GM12864 (cell line): ENCODE measurements at places on chromosomes 5 and 9.

- DNase-seq: no peak
Measured at GRCh38 chr9:33159777-33160127, 7.4 kb downstream of the B4GALT1 start.

- no peak for DNase-seq
Measured at GRCh38 chr9:128374221-128374675, 3.1 kb downstream of the URM1 start.

GRCh38 chr9:88577256-88578120 lies 42.5 kb downstream of the NXNL2 start:
- no peak for DNase-seq

DNA sequence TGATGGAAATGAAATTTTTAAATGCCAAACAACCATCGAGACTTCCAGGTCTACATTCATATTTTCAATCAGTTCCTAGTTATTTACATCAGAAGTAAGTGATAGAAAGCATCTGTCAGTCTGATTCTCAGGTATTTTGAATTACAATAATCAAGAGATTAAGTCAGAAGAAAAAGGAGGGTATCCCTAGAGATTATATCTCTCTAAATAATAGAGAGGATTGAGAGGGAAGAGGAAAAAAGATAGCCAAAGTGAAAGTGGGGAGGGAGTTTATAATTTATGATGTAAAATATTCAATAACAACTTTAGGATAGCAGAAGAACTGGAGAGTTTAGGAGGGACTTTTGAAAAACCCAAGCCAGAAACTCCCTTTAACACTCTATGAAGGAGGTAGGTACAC lies 400.2 kb downstream of the EFNA5 start:
- DNase-seq: no peak

- DNase-seq: no peak
Measured at GRCh38 chr5:54457094-54457862, 1.8 kb downstream of the HSPB3 start.

GRCh38 chr9:86549401-86549811 lies 195.2 kb upstream of the TUT7 start:
- no peak for DNase-seq

DNA sequence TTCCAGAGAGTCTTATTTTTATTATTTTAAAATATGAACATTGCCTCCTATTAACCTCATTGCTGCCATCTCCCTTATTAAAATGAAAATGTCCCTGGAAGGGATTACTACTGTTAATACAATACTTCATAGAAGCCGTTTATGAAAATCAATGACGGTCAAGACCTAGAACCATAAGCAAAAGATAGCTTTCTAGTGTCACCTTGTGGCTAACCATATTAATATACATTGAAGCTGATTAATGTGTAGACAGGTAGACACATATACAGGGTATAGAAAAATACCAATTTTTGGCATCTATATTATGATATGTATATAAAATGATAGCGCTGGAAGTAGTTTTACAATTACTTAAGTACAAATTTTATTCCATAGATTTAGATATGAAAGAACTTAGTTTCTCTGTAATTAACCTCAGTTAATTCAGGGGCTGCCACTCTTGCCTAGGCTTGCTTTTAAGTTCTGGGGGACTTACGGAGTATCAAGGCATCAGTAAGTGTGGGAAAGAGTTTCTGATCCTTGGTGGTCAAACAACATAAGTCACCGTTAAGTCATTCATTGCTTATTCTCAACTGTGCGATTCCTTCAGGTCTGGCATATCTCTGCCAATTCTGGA lies 2.5 kb upstream of the YTHDC2 start:
- DNase-seq: no peak

GRCh38 chr5:96431376-96432187 lies 1.5 kb downstream of the PCSK1 start:
- DNase-seq: no peak

GRCh38 chr9:4108754-4109465 lies 191.0 kb downstream of the GLIS3 start:
- no peak for DNase-seq

GRCh38 chr9:137157618-137158415 lies 12.0 kb downstream of the LRRC26 start:
- no peak for DNase-seq

- no peak for DNase-seq
Measured at GRCh38 chr5:124745928-124746915, at the start of gene ZNF608. Gene ZNF608, minus strand, starts transcription at chr5:124746639. Its CDS starts 1,650 bp downstream, at chr5:124744989.

- DNase-seq: peak; percentile 19
Measured at GRCh38 chr5:4879693-4880303, 260.3 kb upstream of the ADAMTS16 start.

DNA sequence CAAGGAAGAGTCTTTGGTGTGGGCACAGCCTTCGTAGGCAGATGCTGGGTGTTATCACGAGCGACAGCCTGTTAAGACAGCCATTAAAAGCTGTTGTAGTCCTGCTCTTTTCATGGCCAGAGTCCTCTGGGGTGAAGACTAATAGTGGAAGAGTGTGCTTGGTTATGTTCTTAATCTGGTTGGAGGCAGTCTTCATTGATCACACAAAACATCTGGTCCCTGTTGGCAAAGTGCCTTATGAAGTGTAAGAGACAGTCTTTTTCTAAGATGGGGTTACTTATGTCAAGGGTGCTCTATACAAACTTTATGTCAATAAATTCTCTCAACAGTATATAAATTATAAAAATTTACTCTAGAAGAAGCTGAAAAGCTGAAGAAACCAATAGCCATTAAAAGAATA lies 280.4 kb downstream of the CAAP1 start:
- DNase-seq: no peak

DNA sequence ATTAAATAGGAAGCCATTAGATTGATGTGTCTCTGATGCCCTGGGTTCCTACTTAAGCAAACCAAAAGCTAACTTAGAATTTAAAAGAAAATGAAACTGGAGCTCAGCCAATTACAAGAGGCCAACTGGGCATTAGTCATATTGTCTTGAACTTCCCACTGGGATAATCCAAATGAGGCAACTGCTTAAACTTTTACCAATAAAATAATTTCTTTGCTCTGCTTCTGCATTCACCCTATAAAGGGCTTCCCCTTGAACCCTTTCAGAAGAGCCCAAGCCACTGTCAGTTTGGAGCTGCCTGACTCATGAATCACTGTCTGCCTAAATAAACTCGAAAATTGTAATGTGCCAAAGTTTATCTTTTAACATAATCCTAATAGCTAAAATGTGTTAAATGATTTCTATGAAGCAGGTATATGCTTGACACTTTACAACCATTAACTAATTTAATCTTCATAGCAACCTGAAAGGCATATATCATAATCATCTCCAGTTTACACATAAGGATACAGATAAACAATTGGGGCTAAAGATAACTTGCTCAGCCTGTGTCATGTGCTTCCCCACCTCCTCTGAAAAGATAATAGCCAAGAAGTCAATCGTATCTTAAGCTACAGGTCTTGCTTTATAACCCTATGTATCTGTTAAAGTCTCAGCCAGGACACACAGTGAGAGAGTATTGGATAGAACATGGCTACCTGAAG lies 11.5 kb downstream of the GPR150 start:
- no peak for DNase-seq

GRCh38 chr9:123662057-123662776 lies 267.7 kb downstream of the DENND1A start:
- no peak for DNase-seq

DNA sequence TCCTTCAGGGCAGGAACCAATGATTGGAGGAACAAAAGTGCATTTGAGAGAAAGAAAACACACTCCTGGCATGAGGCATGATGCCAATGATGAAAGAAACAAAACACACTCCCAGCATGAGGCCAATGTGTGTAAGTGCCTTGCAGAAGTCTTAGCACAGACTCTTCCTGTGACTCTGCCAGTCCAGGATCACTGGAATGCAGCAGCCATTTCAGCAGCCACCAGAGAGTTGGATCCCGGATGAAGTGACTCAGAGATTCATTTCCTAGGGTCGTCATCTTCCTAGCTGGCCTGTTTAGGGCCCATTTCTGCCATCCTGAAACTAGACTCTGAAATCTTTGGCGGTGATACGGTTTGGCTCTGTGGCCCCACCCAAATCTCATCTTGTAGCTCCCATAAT lies 212.5 kb downstream of the CFAP90 start:
- DNase-seq: no peak

- DNase-seq: no peak
Measured at GRCh38 chr5:112552791-112553190, 133.7 kb upstream of the EPB41L4A start.

GRCh38 chr5:165573445-165573844 lies 2068.0 kb downstream of the MAT2B start:
- DNase-seq: no peak

GRCh38 chr9:101648493-101648892 lies 53.7 kb upstream of the PPP3R2 start:
- DNase-seq: no peak

DNA sequence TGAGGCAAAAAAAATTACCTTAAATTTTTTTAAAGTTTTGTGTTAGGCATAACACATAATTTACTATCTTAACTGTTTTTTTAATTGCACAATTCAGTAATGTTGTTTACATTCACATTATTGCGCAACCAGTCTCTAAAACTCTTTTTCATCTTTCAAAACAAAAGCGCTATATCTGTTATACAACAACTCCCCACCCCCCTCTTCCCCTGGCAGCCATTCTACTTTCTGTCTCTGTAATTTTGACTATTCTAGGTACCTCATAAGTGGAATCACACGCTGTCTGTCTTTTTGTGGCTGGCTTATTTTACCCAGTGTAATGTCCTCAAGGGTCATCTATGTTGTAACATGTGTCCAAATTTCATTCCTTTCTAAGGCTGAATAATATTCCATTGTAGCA lies 241.5 kb upstream of the DMRT1 start:
- no peak for DNase-seq

GRCh38 chr5:158084292-158084691 lies 225.3 kb upstream of the CLINT1 start:
- no peak for DNase-seq

- no peak for DNase-seq
Measured at GRCh38 chr5:170211575-170212334, 21.0 kb upstream of the C5orf58 start.

GRCh38 chr9:76580820-76581219 lies 121.8 kb downstream of the GCNT1 start:
- DNase-seq: no peak

- no peak for DNase-seq
Measured at GRCh38 chr5:109249126-109249525, 160.6 kb downstream of the PJA2 start.

GRCh38 chr5:135584918-135585317 lies 6.1 kb upstream of the CXCL14 start:
- no peak for DNase-seq

GRCh38 chr5:119582987-119583386 lies 46.4 kb upstream of the FAM170A start:
- no peak for DNase-seq

DNA sequence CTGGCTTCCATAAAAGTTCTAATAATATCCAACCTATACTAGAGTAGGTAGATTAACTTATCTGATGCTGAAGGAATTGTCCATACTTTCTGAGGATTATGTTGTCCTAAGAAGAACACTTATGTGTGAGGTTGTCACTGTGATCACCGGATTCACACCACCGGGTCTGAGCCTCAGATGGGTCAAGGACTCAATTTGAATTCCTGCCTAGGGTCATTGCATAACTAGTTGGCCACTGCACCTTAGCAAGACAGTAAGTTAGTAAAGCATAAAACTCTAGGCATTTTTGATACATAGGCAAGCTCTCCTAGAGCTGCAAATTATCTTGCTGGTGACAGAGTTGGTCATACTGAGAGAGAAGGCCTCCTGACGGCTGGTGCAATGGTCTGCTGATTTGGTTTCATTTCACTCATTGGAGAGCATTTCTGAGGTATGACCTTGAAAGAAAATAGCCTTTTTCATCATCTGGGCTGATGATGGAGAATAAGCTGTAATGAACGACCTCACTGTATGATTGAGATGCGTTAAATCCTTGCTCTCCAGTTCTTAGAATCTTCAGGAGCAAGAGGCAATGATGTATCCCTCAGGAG lies 72.0 kb upstream of the CKMT2 start:
- DNase-seq: peak; percentile 29
